ENCODE measurements at places on chromosomes 2 and 18.

DNA sequence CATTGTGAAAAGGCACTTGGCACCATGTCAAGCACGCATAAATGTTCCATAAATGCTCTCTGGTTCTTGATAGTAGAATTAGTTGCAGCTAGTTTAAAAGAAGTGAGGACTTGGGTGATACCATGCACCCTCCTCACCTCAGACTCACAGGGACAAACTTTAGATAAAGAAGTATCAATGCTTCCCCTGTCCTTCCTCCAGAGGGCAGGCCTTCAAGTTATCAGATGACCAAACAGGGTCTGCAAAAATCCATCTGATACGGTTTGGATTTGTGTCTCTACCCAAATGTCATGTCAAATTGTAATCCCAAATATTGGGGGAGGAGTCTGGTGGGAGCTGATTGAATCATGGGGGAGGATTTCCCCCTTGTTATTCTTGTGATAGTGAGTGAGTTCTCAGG is 54.1 kb downstream of the C1QL2 start:
- H3K4me3 ChIP-seq = no peak overlapping the region
- H3K27me3 ChIP-seq = no peaks in the 10 kb centered on the region
- no peak for DNase-seq
- H3K36me3 ChIP-seq = no peaks in the 10 kb centered on the region
- no peaks in the 10 kb centered on the region for H3K4me1 ChIP-seq

- H3K36me3 ChIP-seq = no peaks in the 10 kb centered on the region
- H3K27me3 ChIP-seq = no peaks in the 10 kb centered on the region
- no peak overlapping the region for H3K27ac ChIP-seq
- DNase-seq = no peak
- H3K4me1 ChIP-seq = no peaks in the 10 kb centered on the region
Observed at GRCh38 chr2:118975133-118975532, 33.1 kb downstream of the MARCO start.

GRCh38 chr2:74261204-74261864 is 62.9 kb downstream of the MTHFD2 start:
- peaks cover 20% of the 10 kb centered on the region for H3K4me1 ChIP-seq
- H3K36me3 ChIP-seq = peaks cover 3% of the 10 kb centered on the region
- no peak overlapping the region for H3K27ac ChIP-seq

- no peaks in the 10 kb centered on the region for H3K4me1 ChIP-seq
- H3K36me3 ChIP-seq = no peaks in the 10 kb centered on the region
- no peak overlapping the region for H3K27ac ChIP-seq
- no peak for DNase-seq
- no peak overlapping the region for H3K4me3 ChIP-seq
Observed at GRCh38 chr2:149528983-149529382, 58.6 kb downstream of the MMADHC start.

DNA sequence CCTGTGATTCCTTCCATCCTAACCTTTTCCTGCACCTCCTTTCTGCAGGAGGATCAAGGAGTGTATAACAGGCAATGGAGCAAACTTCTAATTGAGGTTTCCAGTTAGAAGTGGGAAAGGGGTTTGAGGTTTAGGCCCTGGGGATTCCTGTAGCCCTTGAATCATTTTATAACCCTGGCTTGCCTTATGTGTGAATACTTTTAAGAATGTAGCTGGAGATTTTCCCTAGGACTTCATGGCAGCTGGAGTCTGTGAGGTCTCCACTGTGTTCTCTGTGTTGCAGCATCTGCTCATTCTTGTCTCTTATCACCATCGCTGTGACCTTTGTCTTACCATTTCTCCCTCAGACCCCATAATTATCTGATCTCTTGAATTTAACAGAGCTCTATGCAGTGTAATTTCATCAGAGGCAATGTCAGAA is 370.2 kb upstream of the SLC14A2 start:
- DNase-seq = no peak
- no peaks in the 10 kb centered on the region for H3K36me3 ChIP-seq
- H3K4me1 ChIP-seq = no peaks in the 10 kb centered on the region
- peaks cover 4% of the 10 kb centered on the region for H3K27me3 ChIP-seq
- no peak overlapping the region for H3K4me3 ChIP-seq
- no peak overlapping the region for H3K27ac ChIP-seq

GRCh38 chr2:151886241-151886640 is 58.0 kb upstream of the ARL5A start:
- no peaks in the 10 kb centered on the region for H3K36me3 ChIP-seq
- H3K4me3 ChIP-seq = no peak overlapping the region
- H3K4me1 ChIP-seq = no peaks in the 10 kb centered on the region

DNA sequence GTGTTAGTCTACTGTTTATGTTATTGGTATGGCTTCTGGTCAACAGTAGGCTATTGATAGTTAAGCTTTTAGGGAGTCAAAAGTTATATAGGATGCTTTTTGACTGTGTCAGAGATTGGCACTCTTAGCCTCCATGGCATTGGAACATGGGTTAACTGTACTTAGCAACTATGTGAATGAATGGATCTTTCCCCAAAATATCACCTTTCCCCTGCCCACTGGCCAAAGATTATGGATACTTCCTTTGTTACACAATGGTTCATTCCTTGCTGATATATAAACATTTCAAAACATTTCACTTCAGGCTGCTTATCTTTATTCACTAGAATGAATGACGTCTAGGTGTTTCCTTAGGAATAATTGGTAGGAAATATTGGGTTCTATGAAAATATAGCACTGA is 62.1 kb upstream of the DOCK10 start:
- H3K27me3 ChIP-seq = no peaks in the 10 kb centered on the region
- no peak for DNase-seq
- H3K36me3 ChIP-seq = no peaks in the 10 kb centered on the region
- H3K27ac ChIP-seq = no peak overlapping the region
- H3K4me1 ChIP-seq = no peaks in the 10 kb centered on the region

DNA sequence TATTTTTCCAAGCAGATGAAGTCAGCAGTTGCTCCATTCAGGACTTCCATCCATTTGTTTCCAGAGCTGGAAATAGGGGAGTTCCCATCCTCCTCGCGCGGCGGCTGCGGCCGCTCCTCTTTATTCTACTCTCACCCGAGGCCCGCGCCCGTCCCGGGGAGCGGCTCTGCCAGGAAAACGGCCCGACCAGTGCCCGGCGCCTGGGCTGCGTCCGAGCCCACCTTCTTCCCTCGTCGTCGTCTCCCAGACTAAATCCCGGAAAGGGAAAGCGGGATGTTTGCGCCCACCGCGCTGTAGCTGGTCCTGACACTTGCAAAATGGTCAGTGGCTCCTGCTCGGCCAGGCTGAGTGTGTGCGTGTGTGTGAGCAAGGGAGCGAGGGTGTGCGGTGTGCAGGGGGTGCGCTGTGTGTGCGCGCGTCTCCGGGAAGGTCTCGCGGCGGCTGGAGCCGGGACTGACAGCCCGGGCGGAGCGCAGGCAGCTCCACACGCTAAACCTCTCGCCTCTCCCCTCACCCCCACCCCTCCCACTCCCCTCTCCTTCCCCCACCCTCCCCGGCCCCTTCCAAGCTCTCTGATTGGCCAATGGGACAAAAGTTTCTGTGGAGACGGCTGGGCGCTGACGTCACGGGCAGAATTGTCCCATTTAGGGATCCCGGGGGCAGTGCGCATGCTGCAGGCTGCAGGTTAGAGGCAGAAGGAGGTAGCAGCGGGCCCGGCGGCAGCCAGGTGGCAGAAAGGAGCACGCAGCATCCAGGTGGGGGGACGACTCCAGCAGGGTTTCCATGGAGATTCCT is at the start of gene NOL4:
Gene NOL4, minus strand, starts transcription at position 491 of the 795 bp plus-strand sequence. CDS start 1,660 bp downstream, outside the sequence.
- no peak for DNase-seq
- H3K4me3 ChIP-seq = no peak within 1 kb of the TSS
- peaks cover 40% of the 10 kb centered on the region for H3K27me3 ChIP-seq
- no peaks in the 10 kb centered on the region for H3K36me3 ChIP-seq

- no peak overlapping the region for H3K4me3 ChIP-seq
- peaks cover 14% of the 10 kb centered on the region for H3K27me3 ChIP-seq
- no peak for DNase-seq
- no peaks in the 10 kb centered on the region for H3K4me1 ChIP-seq
- H3K27ac ChIP-seq = no peak overlapping the region
Observed at GRCh38 chr2:121254748-121255147, 30.3 kb downstream of the TFCP2L1 start.

DNA sequence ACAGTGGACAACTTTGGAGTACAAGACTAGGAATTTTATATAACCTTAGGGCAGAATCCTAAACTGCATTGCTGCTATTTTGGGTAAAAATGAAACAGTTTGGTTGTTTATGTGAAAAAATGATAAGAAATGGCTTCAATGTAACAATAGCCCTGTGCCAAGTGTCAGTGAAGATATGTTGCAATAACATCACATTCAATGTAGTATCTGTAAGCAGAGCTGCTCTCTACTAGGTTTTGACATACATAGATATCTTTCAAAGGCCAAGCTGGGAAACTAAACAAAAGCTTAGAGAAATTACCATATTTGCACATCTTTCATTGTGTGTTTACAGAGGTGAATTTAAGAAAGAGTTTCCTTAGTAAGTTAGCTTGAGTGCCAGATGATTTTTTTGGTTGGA is 135.0 kb upstream of the DOK6 start:
- DNase-seq = no peak
- H3K36me3 ChIP-seq = no peaks in the 10 kb centered on the region
- H3K27ac ChIP-seq = no peak overlapping the region

GRCh38 chr18:41820784-41821183 is 134.2 kb upstream of the PIK3C3 start:
- H3K27me3 ChIP-seq = peaks cover 4% of the 10 kb centered on the region
- H3K36me3 ChIP-seq = no peaks in the 10 kb centered on the region

GRCh38 chr18:8744038-8744437 is 38.7 kb downstream of the MTCL1 start:
- no peak overlapping the region for H3K4me3 ChIP-seq
- H3K4me1 ChIP-seq = peaks cover 78% of the 10 kb centered on the region
- peak overlapping the region; percentile 82 for H3K27ac ChIP-seq
- H3K36me3 ChIP-seq = peaks cover 33% of the 10 kb centered on the region
- H3K27me3 ChIP-seq = peaks cover 11% of the 10 kb centered on the region

DNA sequence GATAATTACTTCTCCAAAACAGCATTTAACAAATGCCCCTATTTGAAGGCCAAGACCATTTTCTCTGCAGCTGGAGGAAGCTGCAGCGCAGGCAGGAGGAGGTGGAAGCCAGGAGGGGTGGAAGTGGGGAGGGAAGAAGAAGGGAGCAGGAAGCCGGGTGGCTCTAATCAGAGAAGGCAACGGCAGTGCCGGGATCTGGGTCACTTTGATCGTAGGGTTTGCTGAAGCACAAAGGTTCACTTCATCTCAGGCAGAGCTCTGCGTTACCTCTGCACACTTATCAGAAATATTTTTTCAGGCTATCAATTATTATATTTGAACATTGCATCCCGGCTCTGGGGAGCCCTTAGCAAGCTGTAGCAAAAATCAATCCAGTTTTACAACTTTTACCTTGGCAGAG is 315.8 kb upstream of the POU3F3 start:
- no peak for DNase-seq
- peaks cover 3% of the 10 kb centered on the region for H3K27me3 ChIP-seq
- H3K27ac ChIP-seq = no peak overlapping the region
- H3K4me3 ChIP-seq = no peak overlapping the region

DNA sequence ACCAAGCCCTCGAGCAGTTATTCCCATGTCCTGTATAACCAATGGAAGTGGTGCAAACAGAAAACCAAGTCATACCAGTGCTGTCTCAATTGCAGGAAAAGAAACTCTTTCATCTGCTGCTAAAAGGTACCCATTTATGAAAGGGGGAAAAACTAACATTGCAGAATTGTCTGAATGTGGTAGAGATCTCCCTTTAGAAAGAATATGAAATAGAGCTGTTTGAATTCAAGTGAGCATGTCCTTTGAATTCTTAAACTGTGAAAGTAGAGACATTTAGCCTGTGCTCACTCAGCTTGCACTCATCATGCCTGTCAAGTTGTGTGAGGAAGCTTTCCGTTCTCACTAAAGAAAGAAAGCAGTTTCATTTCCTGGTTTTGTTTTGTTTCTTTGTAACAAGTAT is 87.4 kb downstream of the EML4 start:
- peak overlapping the region; percentile 81 for H3K27ac ChIP-seq
- H3K36me3 ChIP-seq = peaks cover 52% of the 10 kb centered on the region
- DNase-seq = peak; percentile 24
- no peak overlapping the region for H3K4me3 ChIP-seq
- no peaks in the 10 kb centered on the region for H3K27me3 ChIP-seq
- peaks cover 54% of the 10 kb centered on the region for H3K4me1 ChIP-seq

DNA sequence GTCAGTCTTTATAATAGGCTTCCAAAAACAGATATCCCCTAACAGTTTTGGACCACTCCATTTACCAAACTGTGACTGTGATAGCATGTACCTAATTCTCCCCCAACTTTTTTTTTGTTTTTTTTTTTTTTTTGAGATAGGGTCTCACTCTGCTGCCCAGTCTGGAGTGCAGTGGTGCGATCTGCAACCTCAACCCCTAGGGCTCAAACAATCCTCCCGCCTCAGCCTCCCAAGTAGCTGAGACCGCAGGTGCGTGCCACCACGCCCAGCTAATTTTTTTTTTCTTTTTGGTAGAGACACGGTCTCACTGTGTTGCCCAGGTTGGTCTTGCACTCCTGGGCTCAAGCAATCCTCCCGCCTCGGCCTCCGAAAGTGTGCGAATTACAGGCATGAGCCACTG is 52.9 kb downstream of the REV1 start:
- H3K36me3 ChIP-seq = peaks cover 13% of the 10 kb centered on the region
- no peak for DNase-seq
- no peaks in the 10 kb centered on the region for H3K27me3 ChIP-seq
- no peak overlapping the region for H3K4me3 ChIP-seq

DNA sequence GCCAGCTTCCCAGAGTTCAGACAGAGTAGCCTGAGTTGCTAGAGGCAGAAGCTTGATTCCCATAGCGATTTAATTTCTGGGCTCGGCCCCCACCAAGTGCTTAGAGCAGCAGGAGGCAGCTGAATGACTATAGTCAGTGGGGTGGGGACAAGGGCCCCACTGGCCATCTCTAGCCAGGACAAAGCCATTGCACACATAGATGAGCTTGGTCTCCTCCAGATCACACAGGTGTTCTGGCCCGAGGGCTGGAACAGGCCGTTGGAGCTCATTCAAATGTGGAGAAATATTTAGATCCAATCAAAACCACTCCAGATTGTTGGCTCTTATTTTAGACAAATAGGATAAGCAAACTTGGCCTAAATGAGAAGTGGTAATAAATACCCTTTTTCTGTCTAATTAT is 287.3 kb upstream of the NCKAP5 start:
- H3K36me3 ChIP-seq = no peaks in the 10 kb centered on the region
- no peak overlapping the region for H3K4me3 ChIP-seq
- no peaks in the 10 kb centered on the region for H3K4me1 ChIP-seq
- H3K27me3 ChIP-seq = peaks cover 13% of the 10 kb centered on the region

- no peak for DNase-seq
- H3K27me3 ChIP-seq = no peaks in the 10 kb centered on the region
- no peaks in the 10 kb centered on the region for H3K36me3 ChIP-seq
- H3K4me3 ChIP-seq = no peak overlapping the region
- no peaks in the 10 kb centered on the region for H3K4me1 ChIP-seq
- H3K27ac ChIP-seq = no peak overlapping the region
Observed at GRCh38 chr2:215847056-215847455, 166.3 kb downstream of the MREG start.

GRCh38 chr2:150075831-150076230 is 411.6 kb downstream of the RND3 start:
- DNase-seq = no peak
- H3K36me3 ChIP-seq = no peaks in the 10 kb centered on the region
- no peak overlapping the region for H3K27ac ChIP-seq
- H3K27me3 ChIP-seq = no peaks in the 10 kb centered on the region
- no peak overlapping the region for H3K4me3 ChIP-seq
- H3K4me1 ChIP-seq = no peaks in the 10 kb centered on the region

- no peaks in the 10 kb centered on the region for H3K36me3 ChIP-seq
- no peak for DNase-seq
- H3K27me3 ChIP-seq = peaks cover 3% of the 10 kb centered on the region
Observed at GRCh38 chr18:31791817-31792579, 31.3 kb upstream of the SLC25A52 start.

Data from activated naive CD4-positive, alpha-beta T cell treated with anti-CD3 and anti-CD28 coated beads, Interleukin-2, amount 10 ng/mL, durations not matched to agents 7 days and 5 days (primary cell).